ENCODE measurements at places on chromosomes 5 and 9.

GRCh38 chr5:154444556-154445421 is 1.0 kb upstream of the SAP30L start:
- DNase-seq = no peak

DNA sequence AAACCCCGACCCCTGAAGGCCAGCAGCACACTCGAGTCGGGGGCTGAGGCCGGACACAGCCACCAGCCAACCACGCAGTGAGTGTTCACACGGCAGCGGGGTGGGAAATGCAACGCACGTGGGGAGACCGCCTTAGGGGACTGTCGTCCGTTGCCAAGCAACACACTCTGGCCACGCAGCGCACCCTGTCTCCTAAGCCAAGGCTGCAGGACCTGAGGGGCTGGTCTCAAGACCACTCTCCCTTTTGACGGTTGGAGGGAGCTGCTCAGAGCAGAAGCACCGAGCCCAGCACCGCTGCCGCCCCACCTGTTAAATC is 7.5 kb downstream of the BRD9 start:
- DNase-seq = no peak

DNA sequence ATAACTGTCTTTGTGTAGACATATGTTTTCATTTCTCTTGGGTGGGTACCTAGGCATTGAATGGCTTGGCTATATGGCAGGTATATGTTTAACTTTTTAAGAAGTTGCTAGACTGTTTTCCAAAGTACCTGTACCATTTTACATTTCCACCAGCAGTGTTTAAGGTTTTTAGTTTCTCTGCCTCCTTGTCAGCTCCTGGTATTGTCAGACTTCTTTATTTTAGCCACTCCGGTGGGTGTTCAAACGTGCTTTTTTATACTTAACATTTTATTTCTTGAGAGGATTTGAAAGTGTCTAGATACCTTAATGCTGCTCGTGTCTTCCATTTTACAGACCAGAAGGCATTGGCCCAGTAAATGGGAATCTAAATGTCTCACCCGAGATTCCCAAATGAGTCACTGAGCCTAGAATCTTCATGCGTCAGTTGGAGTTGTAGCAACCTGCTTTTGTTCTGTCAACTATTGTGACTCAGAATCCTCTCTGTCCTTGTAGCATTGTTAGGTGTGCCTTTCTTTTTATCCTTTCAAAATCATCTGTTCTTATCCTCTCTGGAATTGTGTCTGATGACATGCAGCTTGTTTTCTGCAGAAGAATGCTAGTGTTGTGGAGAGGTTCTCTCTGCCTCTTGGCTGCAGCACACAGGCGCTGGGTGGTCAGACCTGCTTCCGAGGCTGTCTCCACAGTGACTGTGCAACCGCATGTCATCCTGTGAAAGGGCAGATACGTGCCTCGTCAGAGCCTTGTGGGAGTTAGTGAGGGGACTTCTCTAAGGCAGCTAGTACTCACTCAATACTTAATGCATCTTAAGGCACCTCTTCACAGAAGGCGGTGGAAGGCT is 291.8 kb downstream of the AOPEP start:
- no peak for DNase-seq

GRCh38 chr5:133232011-133232410 is 180.2 kb downstream of the HSPA4 start:
- no peak for DNase-seq

DNA sequence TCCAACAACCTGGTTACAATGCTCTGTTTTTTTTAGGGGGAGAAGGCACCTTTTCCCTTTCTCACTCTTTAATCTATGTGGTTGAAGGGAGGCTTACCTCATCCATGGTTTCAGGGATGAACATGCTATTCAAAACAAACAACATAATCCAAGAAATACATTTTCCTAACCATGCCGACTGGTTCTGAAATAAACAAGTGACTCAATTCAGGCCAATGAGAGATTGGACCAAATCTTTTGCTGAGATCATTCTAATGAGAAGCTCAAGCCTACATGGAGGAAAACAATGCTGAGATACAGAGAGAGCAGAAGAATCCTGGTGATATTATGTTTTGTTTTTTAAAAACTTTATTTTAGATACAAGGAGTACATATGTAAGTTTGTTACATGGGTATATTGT is 46.8 kb upstream of the ELL2 start:
- DNase-seq = no peak

- no peak for DNase-seq
Measured at GRCh38 chr5:1317921-1318565, 23.2 kb upstream of the TERT start.

GRCh38 chr5:107514305-107514704 is 156.4 kb downstream of the EFNA5 start:
- no peak for DNase-seq

GRCh38 chr5:21603796-21604195 is 1249.3 kb downstream of the CDH12 start:
- DNase-seq = no peak
